ENCODE measurements at places on chromosomes 11 and 22.

DNA sequence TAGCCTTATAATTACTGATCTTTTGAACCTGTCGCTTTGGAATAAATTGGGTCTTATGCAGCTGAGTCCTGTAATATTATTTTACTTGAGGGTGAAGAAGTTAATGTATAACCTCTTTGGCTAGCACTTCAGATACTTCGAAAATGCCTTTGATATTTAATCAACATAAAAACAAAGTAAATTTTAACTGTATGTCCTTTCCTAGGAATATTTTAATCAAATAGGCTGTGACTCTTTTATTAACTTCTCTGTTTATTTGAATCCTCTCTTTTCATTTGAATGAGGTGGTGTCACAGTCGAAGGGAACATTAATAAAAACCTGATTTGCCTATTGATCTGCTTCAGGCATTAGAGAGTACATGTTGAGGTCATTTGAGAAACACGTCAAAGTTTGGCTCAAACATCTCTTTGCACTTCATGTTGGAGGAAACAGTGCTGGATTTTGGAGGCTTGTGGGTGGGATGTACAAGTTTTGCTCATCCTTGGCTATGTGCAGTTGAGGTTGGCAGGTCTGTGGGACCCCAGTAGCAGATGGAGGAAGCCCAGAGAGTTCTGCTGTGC lies 143.6 kb downstream of the NCAM1 start:
- no peak for DNase-seq

DNA sequence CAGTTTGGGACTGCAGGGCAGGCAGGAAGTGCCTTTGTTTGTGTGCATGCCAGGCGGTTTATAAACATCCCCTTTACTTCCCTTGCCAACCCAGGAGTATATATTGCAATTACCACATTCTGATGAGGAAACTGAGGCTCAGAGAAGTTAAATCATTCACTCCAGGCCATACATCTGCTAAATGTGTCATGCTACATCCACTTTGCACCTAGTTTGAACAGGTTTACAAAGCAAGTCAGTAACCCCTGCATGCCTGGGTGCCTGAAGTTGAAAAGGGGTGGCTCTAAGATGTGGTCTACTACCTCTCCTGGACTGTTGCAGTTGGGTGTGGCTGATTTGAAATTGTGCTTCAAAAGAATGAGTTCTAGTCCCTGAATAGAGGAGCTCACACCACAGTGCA lies 23.6 kb downstream of the FLI1 start:
- no peak for DNase-seq

GRCh38 chr11:46747150-46747549 lies 28.1 kb downstream of the F2 start:
- no peak for DNase-seq

- DNase-seq = no peak
These were observed 45.7 kb upstream of the PSMA1 start for GRCh38 chr11:14565845-14566244.

DNA sequence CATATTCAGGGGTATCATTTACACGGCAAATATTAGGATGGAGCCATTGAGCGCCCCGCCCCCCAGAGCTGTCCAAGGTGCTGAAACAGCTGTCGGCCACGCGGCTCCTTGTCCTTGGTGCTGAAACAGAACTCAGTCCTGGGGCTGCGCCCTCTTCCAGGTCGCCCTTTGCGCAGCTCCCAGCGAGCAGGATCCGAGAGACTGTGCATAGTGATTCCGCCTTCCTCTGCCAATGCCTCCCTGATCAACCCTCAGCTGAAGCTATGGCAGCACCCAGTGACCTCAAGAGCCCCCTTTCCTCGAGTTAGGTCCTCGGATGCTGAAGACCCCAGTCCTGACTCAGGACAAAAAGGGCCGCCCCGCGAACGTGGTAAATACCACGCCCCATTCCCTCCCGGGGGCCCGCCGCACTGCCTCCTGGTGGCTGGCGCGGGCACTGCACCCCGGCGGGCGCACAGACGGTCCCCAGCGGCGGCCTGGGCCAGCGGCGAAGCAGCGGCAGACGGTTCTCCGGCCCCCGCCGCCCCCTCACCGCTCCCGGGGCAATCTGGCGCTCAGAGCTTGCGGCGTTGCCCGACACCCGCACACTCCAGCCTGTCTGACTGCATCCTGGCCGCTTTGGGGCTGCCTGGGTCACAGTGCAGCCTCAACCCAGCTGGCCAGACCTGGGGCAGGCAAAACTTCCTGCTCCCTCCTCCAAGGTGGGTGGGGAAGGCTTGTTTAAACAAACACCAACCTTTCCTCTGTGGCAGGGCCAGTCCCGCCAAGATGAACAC lies 13.4 kb downstream of the SYT7 start:
- DNase-seq = no peak

DNA sequence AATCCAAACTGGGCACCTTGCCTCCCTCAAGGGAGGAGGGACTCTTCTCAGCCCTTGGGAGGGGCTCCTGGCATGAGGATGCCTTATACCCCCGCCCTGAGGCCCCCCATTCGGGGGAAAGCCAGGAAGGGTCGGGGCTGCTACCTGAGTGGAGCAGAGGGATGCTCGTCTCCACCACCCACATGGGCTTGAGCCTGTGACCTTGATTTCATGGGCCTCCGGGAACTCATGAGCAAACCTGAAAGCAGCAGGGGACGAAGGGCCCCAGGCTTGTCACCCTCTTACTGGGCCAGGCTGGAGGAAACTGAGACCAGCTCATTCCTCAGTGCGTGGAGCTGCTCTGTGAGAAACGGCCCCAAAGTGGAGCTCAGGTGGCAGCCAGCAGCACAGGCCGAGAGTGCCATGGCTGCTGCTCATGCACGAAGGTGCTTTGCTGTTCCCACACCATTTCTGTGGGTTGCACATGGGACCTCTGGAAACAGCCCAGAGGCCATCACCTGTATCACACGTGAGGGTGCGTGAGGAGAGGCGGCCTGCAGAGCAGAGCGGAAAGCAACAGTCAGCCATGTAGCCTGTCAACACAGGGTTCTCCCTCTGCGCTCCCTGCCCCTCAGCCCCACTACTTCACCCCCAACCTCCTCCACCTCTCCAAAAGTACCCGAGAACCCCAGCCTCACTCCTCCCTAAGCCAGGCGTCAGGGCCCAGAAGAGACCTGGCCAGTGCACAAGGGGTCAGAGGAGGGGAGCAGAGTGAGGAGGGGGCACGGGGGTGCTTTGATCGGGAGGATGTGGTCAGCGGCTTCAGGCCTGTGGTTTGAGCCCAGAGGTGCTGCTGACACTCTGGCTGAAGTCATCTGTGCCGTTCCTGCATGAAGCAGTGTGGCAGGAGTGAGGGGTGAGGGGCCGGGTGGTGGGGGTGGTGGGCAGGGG lies 14.1 kb upstream of the IL2RB start:
- no peak for DNase-seq

DNA sequence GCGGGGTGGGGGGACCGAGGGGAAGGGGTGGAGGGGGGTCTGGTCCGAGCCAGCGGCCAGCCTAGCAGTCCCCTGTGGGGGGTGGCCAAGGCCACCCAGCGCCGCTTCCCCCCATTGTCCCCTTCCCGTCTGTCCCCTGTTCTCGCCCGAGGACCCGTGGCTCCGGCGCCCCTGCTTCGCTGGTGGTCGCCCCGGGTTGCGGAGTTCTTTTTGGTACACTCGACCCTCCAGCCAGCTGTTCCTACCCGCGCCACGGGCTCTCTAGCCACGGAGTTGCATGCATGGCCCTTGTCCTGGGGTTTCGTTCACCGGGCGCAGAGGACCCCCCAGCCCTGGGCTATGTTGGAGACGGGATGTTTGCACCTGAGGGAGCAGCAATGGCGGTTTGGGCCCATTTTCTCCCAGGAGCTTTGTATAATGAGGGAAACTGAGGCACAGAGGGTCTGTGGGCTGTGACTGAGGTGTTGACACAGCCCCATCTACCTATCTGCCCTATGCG lies 489 bp downstream of the RNF214 start:
- DNase-seq = no peak

All from cortex of kidney (tissue), 1 donor.